ENCODE measurements at places on chromosomes 5 and 9.

DNA sequence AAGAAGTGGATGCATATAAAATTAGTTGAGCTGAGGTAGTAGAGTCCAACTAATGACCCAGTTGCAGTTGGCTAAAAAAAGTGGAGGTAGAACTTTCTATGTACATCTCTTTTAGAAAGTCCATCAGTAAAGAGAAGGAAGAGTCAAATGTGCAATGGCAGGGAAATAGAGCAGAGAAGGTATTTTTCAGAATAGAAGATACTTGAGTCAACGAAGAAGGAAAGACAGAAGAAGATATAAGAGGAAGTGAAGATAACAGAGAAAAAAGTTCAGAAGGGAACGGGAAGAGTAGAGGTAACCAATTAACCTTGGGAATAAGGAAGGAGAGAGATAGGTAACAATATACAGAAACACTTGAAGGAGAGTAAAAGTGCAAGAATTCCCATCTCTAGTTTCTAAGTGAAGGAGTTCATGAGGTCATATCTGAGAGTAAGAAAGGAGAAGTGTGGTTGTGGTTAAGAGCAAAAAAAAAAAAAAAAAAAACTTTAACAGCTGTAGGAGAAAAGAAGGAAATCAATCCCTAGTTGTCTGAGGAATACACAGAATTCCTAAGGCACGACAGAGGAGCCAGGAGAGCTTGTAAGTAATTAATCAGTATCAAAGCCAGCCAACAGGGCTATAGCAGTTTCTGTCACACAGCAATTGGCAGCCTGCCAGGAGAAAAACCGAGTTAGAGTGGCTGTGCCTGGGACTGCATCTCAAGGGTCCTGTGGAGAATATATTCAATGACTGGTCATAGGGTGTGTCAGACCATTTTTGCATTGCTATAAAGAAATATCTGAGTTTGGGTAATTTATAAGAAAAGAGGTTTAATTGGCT lies 61.0 kb downstream of the ARL15 start:
- peak; percentile 82 for DNase-seq

DNA sequence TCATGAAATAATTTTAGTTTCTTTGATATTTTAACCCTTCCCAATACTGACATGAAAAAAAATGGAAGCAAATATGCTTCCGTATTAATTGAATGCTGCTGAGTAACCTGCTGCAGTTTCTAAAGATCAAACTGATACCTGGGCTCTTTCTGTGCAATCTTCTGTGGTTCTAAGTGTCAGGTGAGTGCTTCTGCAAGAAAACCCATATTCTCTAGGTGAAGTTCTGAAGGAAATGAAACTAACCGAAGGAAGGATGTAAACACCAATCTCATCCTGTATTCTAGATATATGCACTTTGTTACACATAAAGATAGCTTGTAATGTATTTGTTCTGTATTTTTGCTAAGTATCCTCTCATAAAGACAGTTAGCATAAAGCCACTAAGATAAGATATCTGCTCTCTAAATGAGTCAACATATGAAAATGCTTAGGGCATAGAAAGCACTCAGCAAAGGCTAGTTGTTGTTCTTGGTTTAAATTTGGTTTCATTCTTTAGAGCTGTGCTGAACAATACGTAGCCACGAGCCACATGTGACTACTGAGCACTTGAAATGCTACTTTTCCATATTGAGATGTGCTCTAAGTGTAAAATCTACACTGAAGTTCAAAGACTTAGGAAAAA lies 52.0 kb downstream of the ITGA2 start:
- DNase-seq = no peak

- no peak for DNase-seq
Measured at GRCh38 chr9:84285381-84285780, 55.2 kb downstream of the SLC28A3 start.

- DNase-seq = no peak
Measured at GRCh38 chr5:57780961-57781325, 298.3 kb upstream of the ACTBL2 start.

- no peak for DNase-seq
Measured at GRCh38 chr5:170315154-170315553, 17.6 kb upstream of the LCP2 start.

- no peak for DNase-seq
Measured at GRCh38 chr9:81686614-81687520, 2.5 kb downstream of the TLE1 start.

- peak; percentile 16 for DNase-seq
Measured at GRCh38 chr9:85960688-85961093, 19.7 kb downstream of the NAA35 start.

GRCh38 chr5:175724314-175725275 lies 66.7 kb downstream of the HRH2 start:
- DNase-seq = no peak

GRCh38 chr5:15938961-15939360 lies 240.6 kb downstream of the MARCHF11 start:
- DNase-seq = no peak

GRCh38 chr9:21804791-21805190 lies 2.4 kb downstream of the MTAP start:
- no peak for DNase-seq

DNA sequence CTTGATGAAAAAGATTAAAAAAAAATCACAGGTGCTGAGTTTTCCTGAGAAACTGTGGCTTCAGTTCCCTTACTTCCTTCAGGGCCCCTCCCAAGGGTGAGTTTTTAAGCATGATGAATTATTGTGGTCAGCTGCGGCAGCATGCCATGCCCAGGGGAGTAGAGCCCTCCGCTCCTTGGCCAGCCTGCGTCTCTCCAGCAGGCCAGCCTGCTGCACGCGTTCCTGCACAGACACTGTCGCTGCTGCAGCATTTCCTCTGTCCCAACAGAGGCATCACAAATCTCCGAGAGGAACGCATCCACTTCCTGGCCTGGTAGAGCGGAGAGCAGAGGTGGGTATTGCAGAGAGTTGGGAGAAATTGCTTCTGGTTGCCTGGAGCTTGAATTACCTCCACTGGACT lies 26.1 kb upstream of the GLRA1 start:
- DNase-seq = no peak

- no peak for DNase-seq
Measured at GRCh38 chr5:96649681-96650540, 12.3 kb upstream of the CAST start.

DNA sequence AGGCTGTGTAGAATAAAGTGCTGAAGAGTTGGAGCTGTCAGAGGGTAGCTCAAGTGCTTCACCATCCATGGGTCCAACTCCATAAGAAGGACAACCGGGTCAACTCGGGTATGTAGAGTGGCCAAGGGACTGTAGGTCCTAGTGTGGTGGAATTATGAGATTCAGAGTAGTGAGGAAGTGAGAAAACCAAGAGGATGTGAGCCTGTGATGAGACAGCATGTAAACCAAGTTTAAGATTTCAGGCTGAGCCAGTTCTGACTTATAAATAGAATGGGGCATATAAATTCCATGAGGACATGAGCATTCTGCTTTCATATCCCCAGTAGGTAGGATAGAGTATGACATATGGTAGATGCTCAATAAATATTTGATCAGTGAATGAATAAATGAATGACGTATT lies 96.3 kb downstream of the CFAP95 start:
- no peak for DNase-seq

GRCh38 chr5:128002425-128002824 lies 81.1 kb upstream of the SLC12A2 start:
- DNase-seq = no peak

DNA sequence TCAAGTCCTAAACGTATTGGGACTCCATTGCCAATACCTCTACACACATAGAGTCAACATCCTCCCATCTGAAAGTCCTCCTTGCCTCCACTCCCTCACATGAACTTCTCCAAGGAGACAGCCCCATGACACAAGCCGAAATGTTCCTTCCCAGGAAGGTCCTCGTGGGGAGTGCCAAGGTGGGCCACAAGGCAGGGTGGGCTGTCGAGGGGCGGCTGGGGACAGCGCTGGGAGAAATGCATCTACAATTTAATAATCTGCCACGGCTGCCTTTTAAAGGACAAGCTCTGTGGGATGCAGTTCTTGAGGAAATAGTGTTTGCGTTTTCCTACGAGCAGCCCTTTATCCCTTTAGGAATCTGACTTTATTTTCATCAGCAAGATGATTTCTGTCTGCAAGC lies 138.7 kb downstream of the GABBR2 start:
- no peak for DNase-seq

DNA sequence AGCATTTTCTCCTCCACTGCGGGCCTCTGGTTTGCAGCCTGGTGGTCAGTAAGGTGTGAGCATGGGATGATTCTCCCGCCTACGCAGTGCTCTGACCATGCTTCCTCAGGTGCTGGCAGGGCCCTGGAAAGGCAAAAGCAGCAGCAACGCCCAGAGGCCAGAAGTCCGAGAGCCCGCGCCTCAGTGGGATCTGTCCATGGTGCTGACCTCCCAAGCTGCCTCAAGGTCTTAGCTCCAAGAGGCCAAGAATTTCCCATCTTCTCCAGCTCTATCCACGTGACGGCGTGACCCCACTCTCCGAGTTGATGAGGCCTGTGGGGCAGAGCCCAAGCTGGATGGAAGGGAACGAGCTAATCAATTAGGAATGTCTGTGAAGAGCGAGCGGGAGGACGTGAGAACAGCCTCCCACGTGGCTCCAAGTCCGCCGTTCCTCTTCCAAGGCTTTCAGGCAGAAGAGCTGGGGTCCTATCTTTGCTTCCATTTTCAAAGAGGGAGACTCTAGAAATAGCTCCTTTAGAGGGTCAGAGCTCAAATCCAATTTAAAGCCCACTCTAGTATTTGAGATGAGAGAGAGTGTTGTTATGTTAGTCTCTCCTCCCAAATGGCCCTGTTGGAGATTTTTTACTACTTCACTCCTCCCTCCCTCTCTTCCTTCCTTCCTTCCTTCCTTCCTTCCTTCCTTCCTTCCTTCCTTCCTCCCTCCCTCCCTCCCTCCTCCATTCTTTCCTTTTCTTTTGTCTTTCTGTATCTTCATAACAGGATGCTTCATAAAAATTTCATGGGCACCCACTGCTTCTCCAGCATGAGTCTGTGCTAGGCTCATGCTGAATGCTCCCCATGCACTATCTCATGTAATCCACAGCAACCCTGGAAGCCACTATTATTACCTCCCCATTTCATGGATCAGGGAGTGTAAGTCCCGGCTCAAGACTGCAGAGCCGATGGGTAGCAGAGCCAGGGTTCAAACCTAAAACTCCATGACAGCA lies 69.3 kb downstream of the OLFM1 start:
- DNase-seq = no peak

All from hematopoietic multipotent progenitor cell treated with erythropoietin and hydrocortisone succinate and interleukin-3 and kit ligand, for 15 days (in vitro differentiated cells).